ENCODE measurements at places on chromosomes 2 and 18.

DNA sequence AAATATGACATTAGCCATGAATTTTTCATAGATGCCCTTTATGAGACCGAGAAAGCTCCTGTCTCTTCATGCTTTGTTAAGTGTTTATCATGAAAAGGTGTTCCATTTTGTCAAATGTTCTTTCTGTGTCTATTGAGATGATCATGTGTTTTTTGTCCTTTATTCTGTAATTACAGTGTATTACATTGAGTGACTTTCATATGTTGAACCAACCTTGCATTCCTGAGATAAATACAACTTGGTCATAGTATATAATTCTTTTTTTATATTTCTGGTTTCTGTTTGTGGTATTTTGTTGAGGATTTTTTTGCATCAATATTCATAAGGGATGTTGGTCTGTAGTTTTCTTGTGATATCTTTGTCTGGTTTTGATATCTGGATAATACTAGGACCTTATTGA is 52.9 kb upstream of the HPCAL1 start:
- no peak for DNase-seq

GRCh38 chr2:129459200-129459876 is 520.1 kb upstream of the RAB6C start:
- DNase-seq, result no peak

DNA sequence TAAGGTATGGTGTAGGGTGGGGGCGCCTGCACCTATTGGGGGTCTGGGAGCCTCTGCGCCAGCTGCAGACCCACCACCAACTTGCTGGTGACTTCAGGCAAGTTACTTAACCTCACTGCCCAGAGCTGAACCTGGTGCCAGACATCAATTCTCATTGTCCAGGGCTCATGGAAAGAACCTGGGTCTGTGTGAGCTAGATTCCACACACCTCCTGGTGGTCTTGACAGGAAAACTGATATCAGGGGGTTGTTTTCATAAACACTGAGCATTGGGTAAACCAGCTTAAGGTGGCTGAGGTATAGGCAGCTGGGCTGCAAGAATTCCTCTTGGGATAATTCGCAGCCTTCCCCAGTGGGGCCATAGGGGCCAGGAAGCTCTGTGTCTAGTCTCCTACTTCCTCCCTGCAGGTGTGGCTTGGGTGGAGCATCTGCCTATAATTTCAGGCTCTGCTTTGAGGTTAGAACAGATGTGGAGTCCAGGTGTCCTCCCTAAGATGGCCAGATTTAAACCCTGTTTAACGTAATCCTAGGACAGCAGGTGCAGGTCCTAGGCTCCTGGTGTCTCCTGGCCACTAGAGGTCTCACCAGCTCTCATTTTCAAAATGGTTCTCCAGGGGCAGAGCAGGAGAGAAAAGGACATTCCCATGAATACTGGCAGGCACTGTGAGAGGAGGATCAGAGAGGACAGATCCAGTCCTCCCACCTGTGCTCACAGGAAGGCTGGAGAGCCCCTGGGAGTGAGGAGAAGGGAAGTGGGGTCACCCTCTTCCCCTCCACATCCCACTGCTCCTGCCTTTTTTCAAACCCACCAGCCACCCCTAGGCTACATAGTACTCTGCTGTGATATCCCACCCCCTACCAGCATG is 100.4 kb upstream of the SMAD2 start:
- DNase-seq, result no peak

DNA sequence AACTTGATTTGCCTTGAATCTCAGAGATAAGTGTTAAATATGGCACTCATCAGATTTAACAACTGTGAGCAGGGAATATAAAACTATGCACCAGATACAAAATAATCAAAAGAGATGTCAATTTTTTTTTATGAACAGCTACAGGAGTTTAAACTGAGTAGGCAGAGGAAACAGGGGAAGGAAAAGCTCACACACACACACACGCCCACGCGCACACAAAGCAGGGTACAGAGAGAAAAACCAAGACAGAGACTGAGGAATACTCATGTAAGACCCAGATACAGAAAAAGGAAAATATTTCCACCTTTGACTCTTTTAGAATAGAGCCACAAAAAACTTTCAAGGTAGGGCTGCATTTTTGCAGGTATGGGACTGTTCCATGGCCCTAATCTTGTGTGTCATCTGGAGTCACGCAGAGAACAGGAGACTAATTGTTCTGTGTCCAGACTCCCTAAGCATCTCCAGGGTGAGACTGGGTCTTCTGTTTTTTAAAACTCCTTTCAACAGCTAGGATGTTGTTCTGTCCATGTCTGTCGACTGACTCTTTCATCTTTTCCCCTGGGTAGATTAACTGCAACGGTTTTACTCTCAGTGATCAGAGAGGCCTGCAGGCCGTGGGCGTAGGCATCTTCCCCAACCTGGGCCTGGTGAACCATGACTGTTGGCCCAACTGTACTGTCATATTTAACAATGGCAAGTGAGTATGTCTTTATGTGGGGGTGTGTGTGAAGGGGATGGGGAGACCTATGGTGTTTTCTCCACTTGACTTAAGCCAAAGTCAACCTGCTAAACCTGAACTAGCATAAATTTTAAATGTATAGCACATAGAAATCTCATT is 23.0 kb downstream of the SMYD1 start:
- DNase-seq, result no peak

DNA sequence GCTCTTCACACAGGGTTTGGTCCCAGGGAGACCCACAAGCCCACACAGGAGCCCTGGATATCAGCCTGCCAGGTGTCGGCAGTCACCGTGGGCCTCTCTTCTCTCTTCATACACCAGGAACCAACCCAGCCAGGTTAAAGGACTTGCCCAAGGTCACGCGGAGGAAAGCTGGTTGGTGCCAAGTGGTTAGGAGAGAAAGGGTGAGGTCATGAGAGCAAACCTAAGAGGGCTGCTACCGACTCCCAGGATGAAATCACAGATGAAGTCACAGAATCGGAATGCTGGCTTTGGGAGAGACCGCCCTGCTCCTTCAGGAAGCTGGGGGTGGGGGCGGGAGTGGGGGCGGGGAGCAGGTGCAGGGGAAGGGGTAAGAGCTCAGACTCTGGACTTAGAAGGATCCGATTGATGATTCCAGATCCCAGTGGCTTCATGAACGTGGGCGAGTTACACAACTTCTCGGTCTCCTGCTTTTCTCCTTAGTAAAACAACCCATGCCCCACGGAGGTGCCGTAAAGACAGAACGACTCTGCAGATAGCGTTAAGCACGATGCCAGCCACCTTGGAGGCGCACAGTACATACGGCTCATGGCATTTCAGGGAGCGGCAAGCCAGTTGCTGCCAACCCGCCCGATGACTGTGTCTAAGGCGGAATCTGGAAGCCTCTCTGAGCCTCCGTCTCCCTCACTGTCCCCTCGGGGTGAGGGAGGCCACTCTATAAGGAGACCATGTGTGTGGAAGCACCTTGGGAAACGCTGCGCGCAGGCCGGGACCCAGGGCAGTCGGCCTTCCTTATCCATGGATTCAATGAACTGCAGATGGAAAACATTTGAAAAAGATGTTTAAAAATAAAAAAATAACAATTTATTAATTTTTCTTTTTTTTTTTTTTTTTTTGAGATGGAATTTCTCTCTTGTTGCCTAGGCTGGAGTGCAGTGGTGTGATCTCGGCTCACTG is 23.0 kb upstream of the TAF1B start:
- no peak for DNase-seq

- DNase-seq, result no peak
Measured at GRCh38 chr2:146506851-146507250, 1338.0 kb upstream of the ACVR2A start.

GRCh38 chr2:241265506-241265905 is 50.0 kb downstream of the HDLBP start:
- DNase-seq, result no peak

GRCh38 chr2:240644171-240644651 is 18.9 kb downstream of the GPR35 start:
- DNase-seq, result no peak

GRCh38 chr2:66024391-66024790 is 410.5 kb upstream of the MEIS1 start:
- no peak for DNase-seq

DNA sequence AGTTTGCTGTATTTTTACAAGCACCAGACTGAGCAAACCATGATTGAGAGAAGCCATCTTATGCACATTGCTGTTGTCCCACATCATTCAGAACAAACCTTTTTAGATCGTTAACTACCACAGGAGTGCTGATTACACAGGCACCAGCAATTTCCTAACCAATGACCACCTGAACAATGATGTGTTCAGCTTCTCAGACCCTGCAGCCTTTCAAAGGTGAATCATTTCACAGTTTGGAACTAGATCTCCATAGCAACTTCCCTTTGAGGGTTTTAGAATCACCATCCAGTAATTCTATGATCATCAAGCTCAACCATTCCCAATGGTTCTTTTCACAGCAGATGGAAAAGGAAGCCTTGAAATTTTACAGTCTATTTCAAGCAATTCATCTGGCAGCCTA is 71.4 kb downstream of the OLA1 start:
- DNase-seq, result no peak

- no peak for DNase-seq
Measured at GRCh38 chr2:143468341-143468888, 339.2 kb downstream of the ARHGAP15 start.

- no peak for DNase-seq
Measured at GRCh38 chr2:36351736-36352349, 3.7 kb upstream of the CRIM1 start.

DNA sequence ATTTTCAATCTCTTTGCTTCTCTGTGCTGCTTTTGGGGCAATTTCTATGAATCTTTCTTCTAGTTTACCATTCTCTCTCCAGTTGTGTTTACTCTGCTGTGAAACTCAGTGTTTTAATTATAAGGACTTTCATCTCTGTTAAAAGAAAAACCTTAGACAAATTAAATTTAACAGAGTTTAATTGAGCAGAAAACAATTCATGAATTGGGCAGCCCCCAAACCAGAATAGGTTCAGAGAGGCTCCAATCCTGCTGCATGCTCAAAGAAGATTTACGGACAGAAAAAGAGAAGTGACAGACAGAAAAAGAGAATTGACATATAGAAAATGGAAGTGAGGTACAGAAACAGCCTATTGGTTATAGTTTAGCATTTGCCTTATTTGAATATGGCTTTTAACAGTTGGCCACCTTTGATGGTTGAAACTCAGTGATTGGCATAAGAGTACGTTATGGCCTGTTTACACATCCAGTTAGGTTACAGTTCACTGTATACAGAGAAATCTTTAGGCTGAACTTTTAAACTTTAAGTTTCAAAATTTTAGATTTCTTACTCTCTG is 120.4 kb downstream of the RNF152 start:
- DNase-seq, result no peak

DNA sequence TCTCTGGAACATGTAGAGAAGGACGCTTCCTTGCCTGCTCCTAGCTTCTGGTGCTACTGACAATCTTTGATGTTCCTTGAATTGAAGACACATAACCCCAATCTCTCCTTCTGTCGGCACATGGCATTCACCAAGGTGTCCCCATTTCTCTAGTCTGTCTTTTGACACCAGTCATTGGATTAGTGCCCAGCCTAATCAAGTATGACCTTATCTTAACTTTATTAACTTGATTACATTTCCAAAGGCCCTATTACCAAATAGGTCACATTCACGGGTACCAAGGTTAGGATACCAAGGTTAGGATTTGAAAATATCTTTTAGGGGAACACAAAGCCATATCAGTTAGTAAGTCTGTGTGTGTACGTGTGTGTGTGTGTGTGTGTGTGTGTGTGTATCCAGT is 377.9 kb downstream of the CMPK2 start:
- DNase-seq, result no peak

GRCh38 chr2:189557373-189557772 is 23.2 kb downstream of the SLC40A1 start:
- no peak for DNase-seq

DNA sequence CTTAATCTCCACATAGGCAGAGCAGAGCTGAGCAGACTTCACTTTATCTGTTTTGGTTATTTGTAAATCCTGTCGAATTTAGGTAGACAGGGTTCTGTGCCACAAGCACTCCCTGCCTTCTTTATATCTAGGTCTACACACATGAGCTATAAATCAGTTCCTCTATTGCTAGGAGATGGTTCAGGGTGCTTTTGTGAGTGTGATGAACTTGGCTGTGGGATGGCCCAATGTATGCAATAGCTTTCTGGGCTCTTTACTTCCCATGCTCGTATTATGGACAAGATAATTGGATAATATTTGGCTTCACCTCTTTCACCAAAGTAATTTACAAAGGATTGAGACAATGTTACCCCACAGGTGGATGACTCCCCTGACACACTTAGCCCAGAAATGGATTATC is 72.2 kb downstream of the PLB1 start:
- no peak for DNase-seq

DNA sequence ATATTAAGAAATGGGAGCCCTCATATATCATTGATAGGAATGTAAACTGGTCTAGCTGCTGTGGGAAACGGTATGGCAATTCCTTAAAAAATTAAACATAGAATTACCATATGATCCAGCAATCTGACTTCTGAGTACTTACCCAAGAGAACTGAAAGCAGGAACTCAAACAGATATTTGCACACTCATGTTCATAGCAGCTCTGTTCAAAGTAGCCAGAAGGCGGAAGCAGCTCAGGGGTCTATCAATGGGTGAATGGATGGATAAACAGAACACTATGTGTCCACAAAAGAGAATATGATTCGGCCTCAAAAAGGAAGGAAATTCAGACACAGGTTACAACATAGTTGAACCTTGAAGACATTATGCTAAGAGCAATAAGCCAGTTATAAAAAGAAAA is 135.7 kb upstream of the NDUFV2 start:
- DNase-seq, result no peak

DNA sequence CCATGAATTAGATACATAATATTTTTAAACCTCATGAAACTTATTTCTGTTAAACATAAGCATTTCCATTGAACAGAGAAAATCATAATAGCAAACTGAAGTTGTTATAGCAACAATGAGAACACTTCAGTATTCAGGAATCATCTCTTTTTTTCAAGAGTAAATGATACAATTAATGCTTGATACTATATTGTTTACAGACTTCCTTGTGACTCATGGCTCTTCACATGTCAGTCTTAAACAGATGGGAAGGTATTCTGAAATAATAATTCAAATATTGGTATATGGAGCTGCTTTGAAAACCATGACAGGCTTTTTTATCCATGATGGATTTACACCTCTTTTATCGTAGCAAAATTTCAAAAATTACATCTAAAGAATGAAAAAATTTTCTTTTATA is 226.5 kb upstream of the RBMS1 start:
- no peak for DNase-seq

GRCh38 chr18:64714086-64714485 is 565.2 kb upstream of the LINC00305 start:
- no peak for DNase-seq

DNA sequence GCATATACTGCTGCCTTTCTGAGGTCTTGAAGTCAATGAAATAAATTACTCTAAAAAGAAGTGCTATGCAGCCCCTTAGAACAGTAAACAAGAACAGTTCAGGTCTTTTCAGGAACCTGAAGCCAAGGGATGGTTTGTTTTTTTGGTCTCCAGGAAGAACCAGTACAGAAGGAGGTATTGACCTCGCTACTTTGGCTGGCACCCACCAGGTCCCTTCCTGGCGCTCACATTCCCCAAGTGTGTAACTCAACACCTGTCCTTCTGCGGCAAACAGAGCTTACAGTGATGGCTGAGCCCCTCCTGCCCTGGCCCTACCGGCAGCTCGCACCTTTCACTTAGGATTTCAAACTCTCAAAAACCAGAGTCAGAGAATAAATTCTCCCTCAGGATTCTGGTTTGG is 51.9 kb downstream of the SETBP1 start:
- DNase-seq, result no peak

- no peak for DNase-seq
Measured at GRCh38 chr2:5594249-5594695, 97.9 kb upstream of the SOX11 start.

All from CD4-positive, alpha-beta T cell treated with Interferon gamma for 1 hour (primary cell).